ENCODE measurements at places on chromosomes 3 and 15. TPM values are rescaled to one million over a fixed set of nuclear protein-coding genes. Genes with fewer than 3 reads are reported as not detected.

DNA sequence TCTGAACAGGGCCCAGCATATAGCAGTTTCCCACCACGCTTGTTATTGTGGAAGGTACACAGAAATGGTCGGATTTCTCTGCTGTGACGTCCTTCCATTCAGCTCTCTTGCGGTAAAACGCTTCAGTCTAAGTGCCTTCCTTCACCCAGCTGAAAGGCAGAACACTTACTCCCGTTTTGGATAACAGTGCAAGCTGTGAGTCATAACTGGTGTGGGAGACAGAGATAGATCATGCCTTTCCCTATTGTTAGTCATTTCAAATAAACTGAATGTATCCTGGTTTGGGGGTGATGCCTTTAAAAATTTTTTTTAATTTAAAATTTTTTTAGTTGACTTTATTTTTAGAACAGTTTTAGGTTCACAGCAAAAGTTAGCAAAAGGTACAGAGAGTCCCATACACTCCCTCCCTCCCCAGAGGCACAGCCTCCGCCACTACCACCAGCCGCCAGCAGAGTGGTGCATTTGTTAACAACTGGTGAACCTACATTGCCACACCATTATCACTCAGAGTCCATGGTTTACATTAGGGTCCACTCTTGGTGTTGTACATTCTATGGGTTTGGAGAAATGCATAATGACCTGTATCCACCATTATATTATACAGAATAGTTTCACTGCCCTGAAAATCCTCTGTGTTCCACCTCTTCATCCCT is 94.9 kb upstream of the NSMCE3 start:
- DNase-seq = peak; percentile 76

- no peak for DNase-seq
Observed at GRCh38 chr3:32366638-32367397, 24.8 kb upstream of the CMTM7 start.

DNA sequence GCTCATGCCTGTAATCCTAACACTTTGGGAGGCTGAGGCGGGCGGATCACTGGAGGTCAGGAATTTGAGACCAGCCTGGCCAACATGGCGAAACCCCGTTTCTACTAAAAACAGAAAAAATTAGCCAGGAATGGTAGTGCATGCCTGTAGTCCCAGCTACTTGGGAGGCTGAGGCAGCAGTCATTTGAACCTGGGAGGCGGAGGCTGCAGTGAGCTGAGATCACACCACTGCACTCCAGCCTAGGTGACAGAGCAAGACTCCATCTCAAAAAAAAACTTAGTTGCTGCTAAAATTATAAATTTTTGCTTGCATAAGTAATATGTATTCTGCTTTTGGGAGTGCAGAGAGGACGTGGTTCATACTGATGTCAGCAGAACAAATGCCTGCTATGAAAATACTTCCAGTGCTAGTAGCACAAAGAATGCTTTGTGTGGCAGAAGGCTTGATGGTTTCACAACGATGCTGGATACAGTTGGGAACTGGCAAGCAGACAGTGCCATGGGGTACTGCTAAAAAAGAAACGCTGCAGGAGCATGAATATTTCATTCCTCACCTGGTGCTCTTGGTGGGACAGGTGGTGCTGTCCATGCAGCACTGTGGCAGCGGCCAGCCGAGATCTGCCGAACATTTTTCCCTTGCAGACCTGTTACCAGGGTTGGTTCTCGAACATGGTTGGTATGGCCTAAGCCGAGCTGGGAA is 31.1 kb downstream of the FBXL22 start:
- no peak for DNase-seq

The LMAN1L gene
- total RNA-seq = not detected

The SLC28A2 gene
- not detected for total RNA-seq

- peak; percentile 66 for DNase-seq
Observed at GRCh38 chr3:36792342-36792741, 28.0 kb upstream of the DCLK3 start.

GRCh38 chr15:65945616-65946015 is 76.3 kb downstream of the RAB11A start:
- DNase-seq = no peak

- no peak for DNase-seq
Observed at GRCh38 chr3:112656043-112656442, 15.1 kb upstream of the CCDC80 start.

The ISL2 gene
- not detected for total RNA-seq

GRCh38 chr3:160554980-160555379 is 10.4 kb downstream of the KPNA4 start:
- DNase-seq = no peak

DNA sequence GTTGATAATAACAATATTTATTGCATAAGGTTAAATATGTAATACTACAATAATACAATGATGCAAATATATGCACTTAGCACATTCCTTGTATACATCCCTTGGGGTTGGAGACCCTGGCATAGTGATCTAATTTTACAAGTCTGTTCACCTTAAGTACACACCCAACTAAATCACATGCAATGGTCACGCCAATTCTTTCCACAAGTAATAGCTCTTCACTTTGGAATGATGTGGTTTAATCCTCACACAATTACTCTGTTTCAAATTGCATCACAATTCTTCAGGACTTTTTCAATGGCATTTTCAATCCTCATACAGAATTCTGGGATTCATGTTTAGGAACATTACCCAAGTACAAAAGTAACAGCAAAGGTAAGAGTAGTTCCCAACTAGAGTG is 27.3 kb upstream of the SPRED1 start:
- no peak for DNase-seq

DNA sequence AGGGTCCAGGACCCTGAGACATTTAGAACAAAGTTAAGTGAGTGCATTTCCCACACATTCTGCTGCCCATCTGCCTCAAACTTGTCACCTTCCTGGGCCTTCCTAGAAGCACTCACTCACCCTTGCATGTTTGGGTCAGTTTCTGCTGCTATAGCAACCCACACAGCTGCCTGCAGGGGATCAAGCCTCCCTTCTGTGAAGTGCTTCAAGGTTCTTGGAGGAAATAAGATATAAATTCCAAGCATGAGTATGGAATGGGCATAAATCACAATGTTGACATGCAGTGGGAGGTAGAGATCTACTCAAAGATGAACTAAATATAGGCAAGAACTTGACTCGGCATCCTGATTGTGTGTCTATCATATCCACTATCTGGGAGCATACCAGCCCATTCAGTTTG is 140.4 kb downstream of the SLC9A9 start:
- no peak for DNase-seq

The ACP3 gene
- total RNA-seq = 35.6 TPM

- no peak for DNase-seq
Observed at GRCh38 chr15:58999694-59000093, 12.2 kb downstream of the RNF111 start.

- no peak for DNase-seq
Observed at GRCh38 chr15:94040541-94041248, 190.7 kb upstream of the MCTP2 start.

DNA sequence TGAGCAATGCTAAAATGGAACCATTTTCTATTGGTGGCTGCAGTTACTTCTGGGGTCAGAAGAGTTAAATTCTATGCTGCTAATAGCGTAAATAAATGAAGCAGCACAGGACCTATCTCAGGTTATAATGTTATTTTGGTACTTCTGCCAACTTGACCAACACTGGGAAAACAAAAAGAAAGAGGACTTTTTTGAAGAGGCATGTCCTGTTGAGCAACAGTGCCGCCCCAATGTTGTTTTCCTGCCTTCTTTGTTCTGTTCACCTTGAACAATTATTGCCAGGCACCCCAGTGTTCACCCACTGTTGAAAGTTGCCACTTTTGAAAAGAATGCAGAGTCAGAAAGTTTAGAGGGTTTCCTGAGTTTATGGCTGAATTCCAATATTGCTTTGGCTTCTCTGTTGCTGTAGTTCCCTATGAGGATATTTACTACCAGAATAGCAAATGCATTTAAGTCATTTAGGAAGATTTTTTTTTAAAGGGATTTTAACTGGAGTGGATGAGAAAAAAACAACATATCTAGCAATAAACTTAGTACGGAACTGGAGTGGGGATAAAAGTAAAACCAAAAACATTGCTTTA is 679.0 kb upstream of the DPPA4 start:
- DNase-seq = peak; percentile 29

DNA sequence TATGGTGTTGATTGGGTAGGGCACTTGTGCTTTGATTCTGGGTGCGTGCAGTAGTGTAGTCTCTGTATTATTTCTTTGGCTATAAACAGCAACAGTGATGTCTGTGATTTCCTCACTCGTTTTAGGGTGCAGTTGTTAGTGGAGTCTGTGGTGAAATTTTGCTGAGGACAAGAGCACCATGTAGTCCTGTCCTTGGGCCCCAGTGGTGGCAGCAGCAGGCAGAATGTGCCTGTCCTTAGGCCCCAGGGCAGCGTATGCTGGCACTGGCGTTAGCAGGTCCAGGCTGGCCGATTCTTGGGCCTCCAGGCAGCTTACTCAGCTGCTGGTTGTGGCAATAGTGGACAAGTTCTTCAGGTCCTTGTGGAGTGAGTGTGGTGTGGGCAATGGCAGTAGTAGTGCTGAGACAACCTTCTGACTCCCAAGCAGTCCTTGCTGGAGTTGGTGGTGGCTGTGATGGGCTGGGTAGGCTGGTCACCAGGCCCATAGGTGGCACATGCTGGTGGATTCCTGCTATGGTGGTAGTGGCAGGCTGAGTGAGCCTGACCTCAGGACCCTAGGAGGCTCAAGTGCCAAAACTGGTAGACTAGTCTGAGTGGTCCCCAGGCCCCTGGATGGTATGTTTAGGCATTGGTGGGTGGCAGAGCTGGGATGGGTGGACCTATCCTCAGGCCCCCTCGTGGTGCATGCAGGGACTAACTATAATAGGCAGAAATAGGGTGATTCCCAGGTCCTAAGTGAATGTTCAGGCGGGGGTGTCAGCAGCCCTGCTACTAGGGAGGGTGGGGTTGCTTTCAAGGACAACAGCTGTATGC is 56.3 kb downstream of the TNFAIP8L3 start:
- no peak for DNase-seq

GRCh38 chr3:15356176-15356575 is 23.8 kb upstream of the SH3BP5 start:
- DNase-seq = no peak

- DNase-seq = peak; percentile 44
Observed at GRCh38 chr15:66747886-66748707, 46.1 kb downstream of the SMAD6 start.
